Ureter (tissue), 1 donor: ENCODE measurements at places on chromosomes 11 and 22. TPM values are rescaled to one million over a fixed set of nuclear protein-coding genes. Genes with fewer than 3 reads are reported as not detected.

TOLLIP gene
- 122 TPM for total RNA-seq

KRTAP5-9 gene
- 10.3 TPM for total RNA-seq

MRGPRX3 gene
- total RNA-seq = not detected

ZBTB16 gene
- 166 TPM for total RNA-seq

PKNOX2 gene
- total RNA-seq = 7.3 TPM

HOATZ gene
- total RNA-seq = not detected

- no peak for DNase-seq
These were observed 37.7 kb downstream of the DDI1 start for GRCh38 chr11:104073950-104074705.

DNA sequence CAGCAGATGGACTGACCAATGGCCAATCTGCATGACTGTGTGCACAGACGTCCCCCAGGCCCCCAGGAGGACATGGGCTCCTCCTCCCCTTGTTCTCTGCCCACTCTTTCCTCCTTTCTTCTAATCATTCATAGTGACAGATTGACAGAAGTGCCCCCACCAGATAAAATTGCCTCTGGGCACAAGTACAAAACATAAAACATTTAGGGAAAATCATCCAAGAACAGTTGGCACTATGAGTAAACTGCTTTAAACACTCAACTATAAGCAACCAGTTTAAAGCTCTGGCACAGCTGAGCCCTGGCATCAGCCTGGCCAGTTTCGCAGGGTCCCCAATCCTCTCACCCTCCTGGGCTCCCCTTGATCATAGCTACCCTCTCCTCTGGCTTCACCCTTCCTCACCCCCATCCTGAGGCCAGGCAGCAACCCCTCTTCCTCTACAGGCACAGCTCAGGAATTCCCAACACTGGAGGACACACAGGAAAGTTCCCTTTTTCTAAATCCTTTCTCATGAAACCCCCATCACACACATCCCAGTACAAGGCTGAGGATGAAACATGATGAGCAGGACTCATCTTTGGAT is 232.9 kb downstream of the BUD13 start:
- no peak for DNase-seq

DNA sequence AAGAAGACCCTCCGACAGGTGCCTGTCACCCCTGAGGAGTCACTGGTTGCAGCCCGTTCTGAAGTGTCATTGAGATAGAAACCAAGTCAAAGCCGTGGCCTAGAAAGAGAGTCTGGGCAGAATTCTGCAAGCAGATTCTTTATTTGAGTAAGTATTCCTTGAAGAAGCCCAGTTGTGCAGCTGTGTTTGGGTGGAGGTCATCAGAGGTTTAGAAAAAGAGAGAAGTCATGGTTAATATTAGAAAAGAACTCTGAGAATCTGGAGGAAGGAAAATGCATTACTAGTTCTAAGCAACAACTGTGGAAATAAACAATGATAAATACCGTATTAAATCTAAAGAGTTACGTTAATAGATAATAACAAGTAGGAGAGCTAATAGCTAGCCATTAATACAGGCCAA is 118.8 kb upstream of the KIRREL3 start:
- no peak for DNase-seq

DNA sequence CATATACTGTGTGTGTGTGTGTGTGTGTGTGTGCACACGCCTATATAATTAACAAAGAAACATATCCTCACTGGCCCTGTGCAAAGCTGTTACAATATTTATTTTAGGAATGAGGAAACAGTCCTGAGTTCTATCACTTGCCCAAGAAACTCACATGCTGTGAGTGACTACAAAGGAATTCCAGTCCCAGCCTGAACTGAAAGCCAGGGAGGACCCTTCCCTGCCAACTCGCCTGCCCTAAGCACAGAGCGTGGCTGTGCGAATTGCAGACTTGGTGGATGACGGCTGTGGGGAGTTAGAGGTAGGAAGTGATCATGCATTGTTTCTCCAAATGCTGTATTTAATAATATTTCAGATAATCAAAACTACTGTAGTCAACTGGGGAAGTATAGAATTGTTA is 26.4 kb upstream of the CD5 start:
- DNase-seq = no peak

DNA sequence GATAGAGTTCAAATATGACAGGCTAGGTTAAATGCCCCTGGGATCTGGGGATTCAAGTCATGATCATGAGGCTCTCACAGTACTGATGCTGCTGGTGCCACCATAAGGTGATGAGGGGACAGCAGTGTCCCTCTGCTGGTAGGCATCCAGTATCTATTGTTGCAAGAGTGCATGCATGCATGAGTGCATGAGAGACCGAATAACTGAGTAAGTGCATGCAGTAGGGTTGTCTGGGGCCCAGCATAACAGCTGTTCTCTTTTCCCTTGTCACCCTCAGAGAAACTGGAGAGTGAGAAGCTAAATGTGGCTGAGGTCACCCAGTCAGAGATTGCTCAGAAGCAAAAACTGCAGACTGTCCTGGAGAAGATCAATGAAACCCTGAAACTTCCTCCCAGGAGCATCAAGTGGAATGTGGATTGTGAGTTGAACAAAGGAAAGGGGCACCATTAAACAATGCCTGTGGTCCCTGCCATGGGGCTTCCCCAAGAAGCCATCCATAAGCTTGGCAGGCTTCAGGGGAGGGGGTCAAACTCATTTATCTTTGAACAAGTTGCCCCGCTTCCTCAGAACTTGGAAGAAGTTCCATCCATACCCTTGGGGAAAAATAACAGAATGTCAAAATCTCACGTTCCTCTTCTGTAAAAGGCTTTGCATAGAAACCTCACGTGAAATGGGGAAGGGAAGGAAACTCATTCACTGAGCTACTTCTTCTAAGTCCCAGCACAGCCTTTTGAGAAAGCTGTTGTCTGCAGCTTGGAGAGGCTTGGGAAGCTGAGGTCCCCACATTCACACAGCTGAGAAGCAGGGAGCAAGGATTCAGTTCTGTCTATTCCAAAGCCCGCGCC is 119.0 kb downstream of the PARVA start:
- peak; percentile 18 for DNase-seq

GRCh38 chr11:108916935-108917334 is 252.1 kb downstream of the DDX10 start:
- no peak for DNase-seq

- no peak for DNase-seq
These were observed 17.5 kb downstream of the GLB1L2 start for GRCh38 chr11:134349109-134349801.

DNA sequence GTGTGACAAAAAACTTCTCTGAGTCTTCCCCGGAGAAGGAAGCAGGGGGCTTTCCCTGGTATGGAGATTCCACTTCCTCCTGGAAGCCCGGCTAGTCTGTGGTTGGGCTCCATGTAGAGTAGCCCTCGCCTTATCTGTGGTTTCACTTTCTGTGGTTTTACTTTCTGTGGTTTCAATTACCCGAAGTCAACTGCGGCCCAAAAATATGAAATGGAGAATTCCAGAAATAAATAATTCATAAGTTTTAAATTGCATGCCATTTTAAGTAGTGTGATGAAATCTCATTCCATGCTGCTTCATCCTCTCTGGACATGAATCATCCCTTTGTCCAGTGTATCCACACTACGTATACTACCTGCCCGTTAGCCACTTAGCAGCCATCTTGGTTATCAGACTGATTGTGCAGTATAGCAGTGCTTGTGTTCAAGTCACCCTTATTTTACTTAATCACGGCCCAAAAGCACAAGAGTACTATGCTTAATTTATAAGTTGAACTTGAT is 275.0 kb upstream of the SESN3 start:
- DNase-seq = no peak

DNA sequence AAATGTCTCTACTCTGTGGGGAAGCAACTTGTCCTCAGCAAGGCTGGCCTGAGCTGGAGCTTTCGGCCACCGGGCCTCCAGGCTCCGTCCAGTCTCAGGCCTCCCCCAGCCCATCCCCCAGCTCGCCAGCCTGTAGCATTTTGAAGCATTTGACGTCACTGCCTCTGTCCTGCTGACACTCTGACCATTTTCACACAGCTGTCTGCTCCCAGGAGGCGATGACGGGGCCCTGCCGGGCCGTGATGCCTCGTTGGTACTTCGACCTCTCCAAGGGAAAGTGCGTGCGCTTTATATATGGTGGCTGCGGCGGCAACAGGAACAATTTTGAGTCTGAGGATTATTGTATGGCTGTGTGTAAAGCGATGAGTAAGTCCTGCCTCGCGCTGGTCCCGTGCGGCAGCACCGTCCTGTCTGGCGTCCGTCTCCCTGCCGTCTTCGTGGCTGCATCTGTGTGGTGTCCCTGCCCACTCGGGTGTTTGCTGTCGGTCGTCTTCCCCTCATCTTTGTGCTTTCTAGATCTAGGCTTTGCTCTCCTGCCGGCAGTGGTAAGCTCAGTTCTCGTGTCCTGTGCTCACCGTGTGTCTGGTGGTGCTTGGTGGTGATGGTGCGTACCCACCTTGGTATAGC is 36.1 kb upstream of the ST14 start:
- DNase-seq = no peak

DNA sequence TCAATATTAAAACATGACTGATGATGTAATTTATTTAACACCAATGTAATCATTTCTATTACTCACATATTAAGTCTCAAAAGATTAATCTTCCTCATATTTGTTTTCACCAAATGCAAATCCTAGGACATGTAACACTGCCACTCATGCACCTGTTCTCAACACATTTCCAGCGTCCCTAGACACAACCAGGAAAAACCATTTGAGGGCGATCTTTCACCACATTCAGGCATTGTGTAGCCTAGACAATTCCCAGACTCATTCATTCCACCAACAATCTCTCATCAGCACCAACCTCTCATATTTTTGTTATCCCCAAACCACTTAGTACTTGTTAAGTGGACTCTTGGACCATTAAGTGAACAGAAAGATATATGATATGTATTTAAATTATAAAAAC is 66.1 kb downstream of the SLC36A4 start:
- no peak for DNase-seq

DNA sequence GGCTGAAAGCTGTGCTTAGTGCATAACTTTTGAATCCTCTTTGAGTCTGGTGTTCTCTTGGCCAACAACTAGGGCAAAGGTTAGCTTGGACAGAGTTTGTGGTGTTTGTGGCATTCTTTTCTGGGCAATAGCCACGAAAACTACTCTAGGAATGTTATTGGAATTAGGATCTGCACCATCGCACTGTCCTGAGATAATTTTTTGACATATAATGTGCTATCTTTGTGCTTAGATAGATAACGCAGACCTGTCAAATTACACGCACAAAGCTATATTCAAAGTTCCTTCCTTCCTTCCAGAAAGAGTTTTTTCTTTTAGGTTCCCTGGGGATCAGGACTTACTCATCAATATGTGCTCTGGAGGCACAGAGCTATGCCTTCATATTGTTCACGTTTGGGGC is 166.8 kb upstream of the MTMR2 start:
- DNase-seq = no peak

DNA sequence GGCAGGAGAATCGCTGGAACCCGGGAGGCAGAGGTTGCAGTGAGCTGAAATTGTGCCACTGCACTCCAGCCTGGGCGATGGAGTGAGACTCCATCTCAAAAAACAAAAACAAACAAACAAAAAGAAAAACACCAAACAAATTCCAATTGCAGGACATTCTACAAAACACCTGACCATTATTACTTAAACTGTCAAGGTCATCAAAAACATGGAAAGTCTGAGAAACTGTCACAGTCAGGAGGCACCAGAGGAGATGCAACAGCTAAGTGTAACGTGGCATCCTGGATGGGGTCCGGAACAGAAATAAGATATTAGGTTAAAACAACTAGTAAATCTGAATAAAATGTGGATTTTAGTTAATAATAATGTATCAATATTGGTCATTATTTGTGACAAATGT is 914 bp upstream of the DNAJB13 start:
- no peak for DNase-seq
